ENCODE measurements at places on chromosomes 2 and 18.

GRCh38 chr18:11937874-11938478 lies 29.9 kb upstream of the MPPE1 start:
- DNase-seq: no peak

DNA sequence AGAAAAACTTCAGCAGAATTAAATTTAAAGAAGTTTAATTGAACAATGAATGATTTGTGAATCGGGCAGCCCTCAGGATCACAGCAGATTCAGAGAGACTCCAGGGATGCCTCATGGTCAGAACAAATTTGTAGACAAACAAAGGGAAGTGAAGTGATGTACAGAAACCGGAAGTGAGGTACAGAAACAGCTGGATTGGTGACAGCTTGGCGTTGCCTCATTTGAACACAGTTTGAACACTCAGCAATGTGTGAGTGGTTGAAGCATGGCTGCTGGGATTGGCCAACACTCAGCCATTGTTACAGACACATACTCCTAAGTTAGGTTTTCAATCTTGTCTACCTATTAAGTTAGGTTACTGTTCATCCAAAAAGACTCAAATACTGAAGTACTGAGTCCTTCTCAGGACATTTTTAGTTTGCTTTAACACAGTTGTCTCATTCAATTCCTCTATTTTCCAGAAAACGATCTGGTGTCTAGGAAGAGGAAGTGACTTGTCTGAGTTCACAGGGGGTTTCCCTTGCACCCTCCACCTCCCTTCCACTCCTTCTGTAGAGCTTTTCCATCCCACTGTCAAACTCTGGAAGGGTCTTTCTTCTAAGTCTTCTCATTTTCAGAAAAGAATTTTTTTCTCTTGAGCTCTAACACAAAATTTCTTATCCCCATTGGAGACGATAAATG lies 137.9 kb downstream of the SLC4A3 start:
- DNase-seq: no peak

GRCh38 chr2:223735659-223736244 lies 101.6 kb downstream of the AP1S3 start:
- no peak for DNase-seq

- DNase-seq: no peak
Measured at GRCh38 chr2:64317707-64318475, 136.1 kb upstream of the LGALSL start.

DNA sequence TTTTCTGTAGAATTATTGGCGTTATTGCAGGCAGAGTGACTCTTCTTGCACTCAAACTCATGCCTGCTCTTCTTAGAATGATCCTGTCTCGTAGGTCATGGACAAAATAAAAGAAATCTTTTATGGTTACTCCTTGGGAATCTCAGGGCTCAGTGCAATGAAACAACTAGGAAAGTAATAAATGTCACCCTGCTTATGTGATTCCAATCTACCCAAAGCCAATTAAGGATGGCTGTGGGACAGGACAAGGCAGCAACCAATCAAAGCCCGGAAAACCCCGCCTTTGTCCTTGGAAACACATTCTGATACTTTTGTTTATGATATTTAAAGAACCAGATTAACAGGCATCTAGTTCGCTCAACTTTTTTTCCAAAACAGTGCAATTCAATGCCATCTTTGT lies 53.0 kb downstream of the GRB14 start:
- DNase-seq: no peak

DNA sequence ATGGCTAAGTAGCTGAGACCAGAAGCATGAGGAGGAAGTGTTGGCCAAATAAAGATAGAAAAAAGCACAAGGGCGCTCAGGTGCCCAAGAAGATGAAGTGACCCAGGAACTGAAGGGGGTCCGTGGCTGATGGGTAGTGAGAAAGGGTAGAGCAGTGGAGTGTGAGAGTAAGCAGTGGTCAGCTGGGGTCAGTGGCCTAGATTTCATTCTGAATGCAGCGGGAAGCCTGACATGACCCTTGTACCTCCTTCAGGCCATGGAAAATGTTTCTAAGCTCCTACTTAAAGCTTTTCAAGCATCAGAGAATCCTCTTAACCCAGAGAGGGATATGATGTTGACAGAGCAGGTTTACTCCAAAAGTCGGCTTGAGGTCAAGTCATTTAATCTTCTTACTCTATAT lies 89.0 kb upstream of the UNC80 start:
- DNase-seq: no peak

DNA sequence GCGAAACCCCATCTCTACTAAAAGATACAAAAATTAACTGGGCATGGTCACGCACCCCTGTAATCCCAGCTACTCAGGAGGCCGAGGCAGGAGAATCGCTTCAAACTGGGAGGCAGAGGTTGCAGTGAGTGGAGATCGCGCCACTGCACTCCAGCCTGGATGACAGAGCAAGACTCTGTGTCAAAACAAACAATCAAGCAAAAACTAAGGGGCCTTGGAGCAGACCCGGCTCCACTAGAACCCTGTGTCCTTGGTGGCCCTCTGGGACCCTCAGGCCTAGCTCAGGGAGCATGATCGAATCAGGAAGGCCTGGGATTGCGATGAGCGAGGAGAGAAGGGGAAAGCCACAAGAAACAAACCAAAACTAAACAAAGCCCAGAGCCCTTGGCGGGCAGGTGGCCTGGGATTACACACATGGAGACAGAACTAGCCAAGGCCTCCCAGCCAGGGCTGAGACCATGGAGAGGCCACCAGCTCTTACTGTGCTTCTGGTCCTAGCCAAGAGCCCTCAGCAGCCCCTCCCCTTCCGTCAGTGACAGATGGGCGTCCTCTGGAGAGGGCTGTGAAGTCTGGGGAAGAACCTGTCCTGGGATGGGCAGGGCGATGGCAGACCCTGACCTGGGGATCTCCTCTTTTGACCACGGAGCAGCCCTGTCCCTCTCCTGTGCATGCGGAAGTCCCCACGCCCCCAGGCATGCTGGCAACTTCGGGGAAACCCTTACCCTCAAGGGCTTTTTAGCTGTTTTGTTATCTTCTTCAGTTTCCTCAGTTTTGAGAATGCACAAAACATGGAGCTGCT lies 27.4 kb upstream of the CATIP start:
- no peak for DNase-seq

- DNase-seq: no peak
Measured at GRCh38 chr18:61643884-61644647, 248.7 kb downstream of the RNF152 start.

DNA sequence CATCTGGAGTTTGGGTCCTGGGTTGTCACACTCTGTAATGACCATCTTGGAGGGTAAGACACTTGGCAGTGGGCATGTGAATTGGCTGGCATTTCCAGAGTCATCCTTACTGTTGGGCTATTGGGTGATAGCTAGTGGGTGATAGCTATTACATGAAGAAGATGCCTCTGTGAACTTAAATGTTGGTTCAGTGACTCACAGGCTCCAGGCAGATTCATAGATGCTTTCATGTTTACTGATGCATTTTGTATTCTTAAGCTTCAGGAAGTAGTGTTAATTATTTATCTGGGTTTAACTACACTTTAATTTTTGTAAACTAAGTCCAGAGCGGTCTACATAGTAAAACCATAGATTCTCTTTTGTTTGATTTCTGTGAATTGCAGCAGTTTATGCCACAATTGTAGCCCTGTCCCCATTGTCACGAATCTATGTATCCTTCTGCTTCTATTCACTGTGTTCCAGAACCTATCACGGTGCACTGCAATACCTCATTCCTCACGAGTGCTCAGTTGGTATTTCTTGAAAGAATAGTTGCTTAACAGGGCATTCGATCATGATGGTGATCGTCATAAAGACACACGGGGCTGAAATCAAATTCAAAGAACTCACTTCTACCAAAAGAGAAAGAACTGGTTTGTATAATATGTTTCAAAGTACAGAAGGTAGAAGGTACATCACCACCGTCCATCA lies 79.7 kb downstream of the GBX2 start:
- DNase-seq: no peak

- DNase-seq: no peak
Measured at GRCh38 chr2:128651000-128651399, 332.3 kb upstream of the HS6ST1 start.

- DNase-seq: no peak
Measured at GRCh38 chr2:120899771-120900170, 164.1 kb downstream of the GLI2 start.

DNA sequence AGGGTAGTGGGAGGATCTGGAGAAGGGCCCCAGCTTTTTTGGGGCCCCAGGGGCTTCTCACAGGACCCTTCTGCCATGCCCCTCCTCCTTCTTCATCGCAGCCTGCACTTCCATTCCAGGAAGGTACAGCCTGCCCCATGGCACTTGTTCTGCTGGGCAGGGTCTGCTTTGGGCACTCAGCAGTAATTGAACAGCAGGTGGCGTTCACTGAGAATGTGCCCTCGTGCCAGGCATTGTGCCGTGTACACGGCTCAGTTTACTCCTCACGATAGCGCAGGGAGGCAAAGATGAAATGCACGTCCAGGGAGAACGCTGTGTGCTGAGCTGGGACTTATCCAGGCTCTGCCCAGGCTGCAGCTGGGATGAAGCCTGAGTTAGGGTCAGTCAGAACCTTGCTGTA lies 54.8 kb upstream of the ASB18 start:
- no peak for DNase-seq

DNA sequence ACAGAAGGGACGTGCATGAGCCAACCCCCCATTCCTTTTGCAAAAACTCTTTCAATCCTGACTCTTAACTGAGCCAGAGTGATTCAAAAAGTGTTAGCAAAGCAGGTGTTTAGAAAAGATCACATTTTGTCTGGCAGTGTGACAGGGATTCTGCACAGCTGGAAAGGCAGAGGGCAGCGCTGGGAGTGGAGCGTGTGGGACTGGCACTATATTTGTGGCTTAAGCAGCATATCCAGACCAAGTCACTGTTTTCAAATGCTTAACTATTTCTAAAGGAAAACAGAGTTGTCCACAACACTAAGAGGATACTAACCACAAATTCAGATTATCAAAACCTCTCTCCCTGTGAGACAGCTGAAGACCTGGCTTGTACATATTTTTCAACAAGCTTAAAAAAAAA lies 19.0 kb downstream of the CABYR start:
- DNase-seq: no peak

GRCh38 chr2:107374249-107374648 lies 452.4 kb upstream of the RGPD4 start:
- DNase-seq: no peak

DNA sequence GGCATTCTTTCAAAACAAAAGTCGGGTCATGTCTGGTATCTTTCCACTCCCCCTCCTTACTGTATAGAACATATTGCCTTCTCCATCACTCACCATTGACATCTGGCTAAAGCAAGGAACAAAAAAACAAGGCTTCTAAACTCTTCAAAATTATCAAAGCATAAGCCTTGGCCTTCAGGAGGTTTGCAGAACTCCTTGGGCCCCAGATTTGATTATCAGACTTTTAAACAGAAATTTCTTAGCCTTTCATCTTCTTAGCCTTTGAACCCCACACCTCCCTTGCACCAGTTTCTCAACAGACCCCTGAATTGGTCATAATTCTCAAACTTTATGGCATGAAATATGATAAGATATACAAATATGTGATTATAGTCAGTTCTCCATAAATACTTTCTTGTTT lies 59.8 kb upstream of the XDH start:
- DNase-seq: no peak

DNA sequence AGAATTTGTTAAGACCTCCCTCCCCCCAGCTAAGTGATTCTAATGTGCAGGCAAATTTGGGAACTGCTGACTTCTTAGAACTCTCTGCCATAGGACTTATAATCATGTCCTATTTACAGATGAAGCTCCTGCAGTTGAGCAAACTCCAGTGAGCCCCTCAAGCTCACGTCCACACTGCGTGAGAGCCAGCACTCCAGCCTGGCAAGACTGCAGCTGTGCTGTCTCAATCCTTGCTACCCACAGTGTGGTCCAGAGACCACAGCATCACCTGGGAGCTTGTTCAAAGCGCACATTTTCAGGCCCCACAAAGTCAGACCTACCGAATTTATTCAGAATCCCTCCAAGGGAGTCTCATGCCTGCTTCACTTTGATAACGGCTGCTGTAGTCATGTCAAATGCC lies 243.2 kb upstream of the RAB12 start:
- no peak for DNase-seq

DNA sequence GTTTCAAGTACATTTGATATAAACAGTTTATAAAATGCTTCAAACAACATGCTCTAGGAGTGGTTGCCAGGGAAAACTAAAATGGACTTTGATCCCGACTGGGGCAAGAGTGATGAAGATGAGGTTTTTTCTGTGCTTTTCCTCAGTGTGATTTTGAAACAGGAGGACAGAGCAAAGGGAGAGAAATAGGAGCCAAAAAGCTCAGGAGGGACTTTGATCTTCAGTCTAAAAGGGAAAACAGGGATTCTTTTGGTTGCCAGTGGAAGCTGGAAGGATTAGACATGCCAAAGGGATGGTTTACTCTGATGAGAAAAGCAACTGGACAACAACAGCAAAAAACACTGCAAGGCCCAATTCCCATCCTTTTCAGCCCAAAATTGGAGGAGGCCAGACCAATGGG lies 95.5 kb downstream of the LTBP1 start:
- no peak for DNase-seq

Measured in esophagus squamous epithelium (tissue), 5 donors.